ENCODE measurements at places on chromosomes 11 and 22.

DNA sequence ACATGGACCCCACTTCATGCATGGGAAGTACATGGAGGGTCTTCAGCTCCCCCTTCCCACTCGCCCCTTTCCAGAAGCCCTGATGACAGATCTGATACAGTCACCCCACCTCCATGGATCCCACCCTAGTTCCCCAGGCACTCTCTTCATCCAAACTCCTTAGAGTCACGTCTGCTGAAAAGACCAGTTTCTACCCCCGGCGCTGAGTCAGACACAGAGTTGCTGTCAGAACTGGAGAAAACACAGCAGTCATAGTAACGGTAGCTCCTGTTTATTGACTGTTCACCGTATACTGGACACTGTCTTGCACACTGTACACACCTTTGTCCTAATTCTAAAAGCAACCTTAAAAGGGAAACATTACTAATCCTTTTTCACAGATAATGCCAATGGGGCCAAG lies 29.1 kb downstream of the DRD2 start:
- no peak for DNase-seq

- no peak for DNase-seq
Observed at GRCh38 chr22:26525946-26526564, 13.8 kb upstream of the TFIP11 start.

DNA sequence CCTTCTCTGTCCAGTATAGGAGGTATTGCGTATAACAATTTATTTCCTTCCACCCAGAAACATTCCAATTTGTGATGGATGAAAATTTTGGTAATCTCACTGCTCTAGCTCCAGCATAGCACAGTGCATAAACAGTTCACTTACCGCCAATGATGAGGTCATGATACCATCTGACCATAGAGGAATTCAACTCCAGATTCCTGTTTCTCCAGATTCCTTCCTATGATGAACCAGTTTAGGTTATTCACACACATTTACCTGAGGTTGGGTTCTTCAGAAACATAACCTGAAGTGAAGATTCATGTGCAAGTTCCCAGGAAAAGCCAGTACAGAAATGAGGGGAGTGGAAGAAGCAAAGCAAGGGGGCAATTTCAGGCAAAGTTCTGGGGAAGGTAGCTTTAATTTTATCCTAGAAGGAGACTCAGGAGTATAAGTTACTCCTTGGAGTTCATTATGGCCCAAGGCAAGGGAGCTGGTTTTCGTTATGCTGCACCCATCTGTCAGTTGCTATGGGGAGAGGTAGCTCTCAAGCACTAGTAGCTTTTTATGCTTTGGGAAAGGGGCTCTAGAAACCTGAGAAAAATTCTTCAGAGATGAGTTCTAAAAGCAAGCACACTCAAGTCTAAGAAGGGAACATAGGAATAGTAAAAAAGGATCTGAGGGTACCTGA lies 121.6 kb downstream of the CASP12 start:
- DNase-seq = no peak

- DNase-seq = no peak
Observed at GRCh38 chr11:79925570-79925969, 484.7 kb upstream of the TENM4 start.

DNA sequence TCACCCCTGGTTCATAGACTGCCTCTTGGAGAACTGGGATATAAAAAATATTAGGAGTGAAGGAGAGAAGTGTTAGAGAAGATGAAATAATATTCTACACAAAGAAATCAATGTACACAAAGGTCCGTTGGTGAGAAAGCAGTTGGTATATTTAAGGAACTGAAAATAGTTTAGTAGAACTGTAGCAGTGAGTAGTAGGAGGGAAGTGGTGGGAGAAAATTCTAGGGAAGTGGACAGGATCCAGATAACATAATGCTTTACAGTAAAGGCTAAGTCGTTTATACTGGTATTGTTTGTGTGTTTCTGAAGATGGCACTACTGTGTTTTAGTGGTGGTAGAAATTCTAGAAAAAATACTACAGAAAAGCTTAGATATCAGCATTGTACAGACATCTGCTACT lies 120.8 kb upstream of the CHORDC1 start:
- DNase-seq = no peak

DNA sequence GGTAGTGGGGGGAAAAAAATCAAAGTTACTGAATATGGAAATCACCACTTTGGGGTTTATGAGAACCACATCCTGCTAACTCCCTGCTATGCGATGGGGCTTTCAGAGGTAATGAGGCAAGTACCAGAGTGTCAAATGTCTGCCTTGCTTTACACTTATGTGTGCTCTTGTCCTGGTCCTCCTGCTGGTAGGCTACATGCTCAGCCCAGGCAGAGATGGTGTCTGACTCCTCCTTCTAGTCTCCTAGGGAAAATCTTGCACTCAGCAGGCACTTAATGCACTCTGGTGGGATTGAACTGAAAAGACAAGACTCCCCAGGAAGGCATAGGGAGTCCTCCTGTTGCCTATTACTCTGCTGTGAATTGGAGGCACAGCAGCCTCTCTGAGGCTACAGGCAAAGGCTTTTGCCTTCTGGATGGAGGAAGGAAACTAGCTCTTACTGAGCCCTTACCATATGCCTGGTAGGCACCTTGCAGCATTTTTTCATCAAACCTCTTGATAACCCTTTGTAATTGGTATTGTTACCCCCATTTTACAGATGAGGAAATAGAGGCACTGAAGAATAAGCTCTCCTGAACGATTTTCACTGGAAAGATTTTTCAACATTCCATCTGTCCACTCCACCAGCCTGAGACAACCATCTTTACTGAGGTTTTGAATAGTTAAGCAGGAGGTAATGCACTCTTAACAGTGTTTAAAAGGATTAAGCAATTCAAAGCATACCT lies 132.1 kb upstream of the PAX6 start:
- DNase-seq = no peak

DNA sequence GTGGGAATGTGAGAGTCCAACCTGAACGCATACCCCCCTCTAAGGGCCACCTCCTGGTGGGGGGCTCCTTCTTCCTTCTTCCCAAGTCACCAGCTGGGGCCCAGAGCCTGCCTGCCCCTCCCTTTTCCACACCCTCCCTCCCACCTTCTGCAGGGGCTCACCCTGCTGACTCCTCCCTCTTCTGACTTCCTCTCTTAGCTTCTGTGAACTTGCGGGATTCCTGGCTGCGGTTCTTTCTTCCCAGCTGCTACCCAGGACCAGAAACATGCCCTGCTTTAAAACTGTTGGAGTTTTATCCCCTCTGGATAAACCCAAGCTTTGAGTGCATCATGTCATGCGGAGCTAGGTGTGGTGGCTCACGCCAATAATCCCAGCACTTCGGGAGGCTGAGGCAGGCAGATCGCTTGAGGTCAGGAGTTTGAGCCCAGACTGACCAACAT lies 10.2 kb downstream of the LRRC74B start:
- DNase-seq = no peak

GRCh38 chr22:49355211-49355920 lies 472.3 kb downstream of the BRD1 start:
- DNase-seq = no peak

- DNase-seq = no peak
Observed at GRCh38 chr11:72069200-72069599, 11.1 kb downstream of the NUMA1 start.

GRCh38 chr11:35218956-35219355 lies 80.0 kb downstream of the CD44 start:
- DNase-seq = no peak

DNA sequence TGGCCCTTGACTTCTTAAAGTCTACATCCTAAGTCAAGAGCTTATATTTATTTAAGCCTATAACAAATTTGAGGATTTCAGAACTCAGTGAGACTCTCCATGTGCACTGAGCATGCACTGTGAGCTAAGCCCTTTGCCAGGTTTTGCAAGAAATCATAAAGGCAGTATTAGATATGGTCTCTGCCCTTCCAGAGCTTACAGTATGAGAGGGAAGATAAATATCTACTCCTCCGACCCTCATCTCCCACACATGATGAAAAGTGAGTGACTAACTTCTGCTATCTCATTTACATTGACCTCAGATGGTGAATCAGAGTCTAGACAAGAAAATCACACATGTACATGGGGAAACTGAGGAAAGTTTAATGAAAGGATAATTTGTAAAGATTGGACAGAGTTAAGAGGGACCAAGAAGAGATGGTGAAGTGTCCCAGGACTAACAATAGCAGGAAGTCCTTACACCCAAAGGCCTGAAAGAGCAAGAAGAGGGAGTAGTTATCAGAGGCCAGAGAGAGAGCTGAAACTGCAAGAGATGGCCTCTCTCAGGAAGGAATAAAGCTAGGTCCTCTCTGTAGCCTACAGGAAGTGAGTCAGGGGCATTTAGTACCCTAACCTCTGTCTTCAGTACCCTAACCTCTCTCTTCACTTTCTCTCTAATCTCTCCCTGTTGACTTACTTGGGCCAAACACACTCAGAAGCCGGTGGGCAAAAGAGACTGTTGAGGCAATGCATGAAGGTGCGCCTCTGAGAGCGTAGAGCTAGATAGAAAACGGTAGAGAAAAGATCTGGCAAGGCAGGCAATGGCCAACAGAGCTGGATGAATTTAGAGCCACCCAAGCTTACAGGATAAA lies 23.0 kb upstream of the BLID start:
- no peak for DNase-seq

GRCh38 chr11:84289381-84289906 lies 1003.3 kb upstream of the CCDC90B start:
- no peak for DNase-seq

GRCh38 chr22:42287174-42287890 lies 16.9 kb upstream of the TCF20 start:
- DNase-seq = no peak

- no peak for DNase-seq
Observed at GRCh38 chr11:84313830-84314359, 1027.7 kb upstream of the CCDC90B start.

GRCh38 chr11:16799890-16800289 lies 61.4 kb downstream of the C11orf58 start:
- DNase-seq = no peak

GRCh38 chr11:68049509-68050370 lies 10.9 kb downstream of the TCIRG1 start:
- DNase-seq = no peak

- no peak for DNase-seq
Observed at GRCh38 chr11:122365610-122366360, 249.8 kb upstream of the BLID start.

- DNase-seq = no peak
Observed at GRCh38 chr11:109306322-109306721, 115.7 kb upstream of the C11orf87 start.

DNA sequence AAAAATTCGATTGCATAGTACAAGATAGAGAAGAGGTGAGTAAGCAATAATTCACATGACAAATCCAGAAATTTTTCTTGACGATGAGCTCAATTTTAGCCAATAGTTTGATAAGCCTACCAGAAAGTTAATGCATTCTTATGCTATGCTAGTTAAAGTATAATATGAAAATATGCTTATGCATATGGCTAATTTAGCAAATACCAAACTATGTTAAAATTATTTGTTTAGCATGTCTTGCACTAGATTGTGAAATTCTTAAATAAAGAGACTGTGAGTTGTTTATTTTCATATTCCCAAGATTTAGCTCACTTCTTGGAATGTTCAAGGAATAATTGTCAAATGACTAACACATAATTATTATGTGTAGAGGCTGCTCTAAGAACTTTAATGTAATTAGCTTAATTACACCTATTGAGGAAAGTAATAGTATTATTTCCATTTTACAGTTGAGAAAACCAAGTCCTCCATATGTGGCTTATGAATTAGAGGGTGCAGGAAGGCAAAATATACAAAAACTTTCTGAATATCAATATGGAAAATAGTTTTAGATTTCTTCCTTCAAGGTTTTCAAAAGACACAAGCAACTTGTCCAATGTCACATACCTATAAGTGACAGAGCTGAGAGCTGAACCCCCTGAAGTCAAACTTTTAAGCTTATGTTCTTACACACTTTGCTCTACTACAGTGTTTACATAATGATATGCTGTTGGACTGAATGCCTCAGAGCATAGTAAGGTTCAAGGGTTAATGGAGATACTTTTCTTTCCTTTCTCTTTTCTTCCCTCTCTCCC lies 45.9 kb upstream of the ARHGAP20 start:
- DNase-seq = no peak

DNA sequence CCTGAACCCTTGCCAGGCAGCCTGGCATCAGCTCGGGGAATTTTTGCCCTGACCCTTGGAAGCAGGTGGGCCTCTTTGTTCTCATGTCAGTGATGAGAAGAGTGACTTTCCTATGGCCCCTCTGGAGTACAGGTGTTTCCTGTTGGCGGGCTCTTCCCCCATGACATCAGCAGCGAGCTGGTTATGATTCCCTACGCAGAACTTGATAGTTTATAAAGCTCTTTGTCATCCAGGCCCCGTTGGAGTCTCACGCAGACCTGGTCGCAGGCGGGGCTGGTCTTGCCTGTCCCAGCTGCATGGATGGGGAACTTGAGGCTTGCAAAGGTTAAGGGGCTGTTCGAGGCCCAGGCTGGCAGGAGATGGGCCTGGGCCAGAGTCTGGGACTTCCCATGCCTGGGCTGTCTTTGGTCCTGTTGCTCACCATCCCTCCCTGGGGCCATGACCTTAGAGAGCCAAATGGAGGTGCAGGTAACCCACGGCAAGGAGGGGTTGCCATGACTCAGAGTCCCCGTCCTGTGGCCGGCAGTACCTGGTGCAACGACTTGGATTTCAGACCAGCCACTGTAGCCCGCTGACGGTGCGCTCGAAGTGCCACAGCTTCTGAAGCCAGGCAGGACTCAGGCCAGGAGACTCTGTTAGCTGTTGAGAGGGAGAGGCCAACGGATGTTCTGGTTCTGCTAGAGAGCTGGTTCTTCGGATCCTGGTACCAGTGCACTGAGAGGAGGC lies 45.9 kb upstream of the PPP6R3 start:
- no peak for DNase-seq

GRCh38 chr22:43179146-43179910 lies 7.6 kb downstream of the TTLL12 start:
- DNase-seq = no peak

DNA sequence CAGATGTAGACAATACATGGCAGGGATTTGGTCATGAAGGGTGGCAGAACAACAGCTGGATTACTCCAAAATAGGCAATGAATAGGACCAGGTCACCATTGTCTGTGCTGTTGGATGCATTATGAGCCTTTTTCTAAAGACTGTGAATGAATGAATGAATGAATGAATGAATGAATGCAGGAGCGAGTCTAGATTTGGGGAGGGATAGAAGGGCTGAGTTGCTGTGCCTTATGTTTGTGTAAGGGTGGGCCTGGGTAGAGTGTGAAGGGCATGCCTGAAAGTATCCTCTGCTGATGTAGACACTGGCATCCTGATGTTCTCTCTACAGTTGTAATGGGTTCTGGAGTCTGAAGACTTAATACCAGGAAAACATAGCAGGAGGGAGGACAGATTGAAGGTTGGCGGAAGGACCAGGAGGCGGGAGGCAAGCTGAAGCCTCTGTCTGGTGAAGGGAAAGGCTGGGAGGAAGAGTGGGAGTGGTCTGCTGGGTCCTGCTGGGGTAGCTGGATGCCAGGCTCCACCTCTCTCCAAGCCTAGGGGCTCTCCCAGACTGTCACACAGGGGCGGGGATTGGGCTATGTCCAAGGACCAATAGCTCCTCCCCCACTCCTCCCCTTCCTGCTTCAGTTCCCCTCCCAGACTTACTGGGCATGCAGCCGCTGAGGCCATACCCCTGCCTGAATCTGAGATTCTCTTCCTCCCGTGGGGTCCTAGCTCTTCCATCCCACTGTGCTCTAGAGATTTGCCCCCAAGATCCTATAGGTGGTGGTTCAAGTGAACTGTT lies 4.8 kb downstream of the TRIM3 start:
- DNase-seq = no peak

- no peak for DNase-seq
Observed at GRCh38 chr22:23684026-23684425, 6.8 kb upstream of the RGL4 start.

- DNase-seq = no peak
Observed at GRCh38 chr11:92685049-92685448, 284.4 kb upstream of the MTNR1B start.

- no peak for DNase-seq
Observed at GRCh38 chr22:29756341-29756740, 10.5 kb downstream of the ZMAT5 start.

Data from stimulated activated CD8-positive, alpha-beta memory T cell treated with anti-CD3 and anti-CD28 coated beads, Interleukin-4, amount 100 ng/mL, for 1 hour (primary cell).